ENCODE measurements at places on chromosomes 1 and 21.

DNA sequence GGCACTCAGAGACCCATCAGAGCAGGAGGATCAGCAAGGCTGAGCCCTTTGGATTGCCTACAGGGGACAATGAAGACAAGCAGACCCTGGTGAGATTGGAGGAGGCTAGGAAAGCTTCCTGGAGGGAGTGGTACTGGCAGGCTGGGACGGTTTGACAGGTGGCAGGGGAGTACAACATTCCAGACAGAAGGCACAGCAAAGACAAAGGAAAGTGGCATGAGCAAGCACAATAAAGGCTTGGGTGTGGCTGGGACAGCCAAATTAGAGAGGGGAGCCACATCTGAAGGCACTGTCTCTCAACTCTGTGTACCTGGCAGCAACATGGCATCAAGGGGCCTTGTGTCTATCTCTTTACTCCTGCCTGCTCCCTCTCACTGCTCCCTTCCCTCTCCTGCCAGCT is 38.2 kb downstream of the DMAP1 start:
- no peak for DNase-seq

GRCh38 chr1:151106894-151107293 is 36.3 kb downstream of the GABPB2 start:
- no peak for DNase-seq

- no peak for DNase-seq
Observed at GRCh38 chr1:10179406-10180091, 30.8 kb upstream of the KIF1B start.

GRCh38 chr1:206895837-206896242 is 1.4 kb upstream of the IL24 start:
- DNase-seq: peak; percentile 76

DNA sequence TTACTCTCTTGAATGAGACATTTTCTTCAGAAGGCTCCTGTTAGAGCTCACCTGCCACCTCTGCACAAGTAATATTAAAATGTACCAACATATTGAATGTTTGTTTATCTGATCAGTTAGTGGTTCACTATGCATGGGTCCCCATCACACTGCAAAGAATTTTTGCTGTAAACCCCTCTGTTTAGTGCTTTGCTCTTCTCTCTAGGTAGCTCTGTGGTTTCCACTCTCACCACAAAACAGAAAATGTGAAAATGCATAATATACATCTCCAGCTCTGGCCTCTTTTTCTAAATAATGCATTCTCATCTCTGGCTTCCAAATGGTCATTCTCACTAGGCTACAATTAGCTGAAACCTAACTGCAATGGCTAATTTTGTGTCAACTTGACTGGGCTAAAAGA is 176.7 kb downstream of the TRIM33 start:
- no peak for DNase-seq

GRCh38 chr1:64139877-64140276 is 63.5 kb upstream of the UBE2U start:
- DNase-seq: no peak

- DNase-seq: no peak
Observed at GRCh38 chr1:145912128-145912641, 2.3 kb upstream of the ITGA10 start.

DNA sequence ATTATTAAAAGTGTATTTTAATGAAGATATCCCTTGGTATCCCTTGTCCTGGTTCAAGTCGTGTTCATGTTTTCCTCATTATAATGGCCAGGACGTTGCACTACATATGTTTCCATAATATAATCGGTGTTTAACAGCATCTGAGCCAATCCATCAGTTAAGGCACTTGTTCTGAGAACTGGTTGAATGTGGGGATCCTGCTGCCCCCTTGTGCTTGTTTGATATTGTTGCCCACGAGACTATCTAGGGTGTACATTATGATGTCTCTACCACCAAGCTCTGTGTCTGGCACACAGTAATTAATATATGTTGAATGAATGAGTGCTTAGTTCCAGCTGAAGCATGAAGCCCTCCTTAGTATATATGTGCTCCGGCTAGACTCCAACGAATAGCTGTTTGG is 193.0 kb downstream of the CACNA1E start:
- DNase-seq: peak; percentile 4

DNA sequence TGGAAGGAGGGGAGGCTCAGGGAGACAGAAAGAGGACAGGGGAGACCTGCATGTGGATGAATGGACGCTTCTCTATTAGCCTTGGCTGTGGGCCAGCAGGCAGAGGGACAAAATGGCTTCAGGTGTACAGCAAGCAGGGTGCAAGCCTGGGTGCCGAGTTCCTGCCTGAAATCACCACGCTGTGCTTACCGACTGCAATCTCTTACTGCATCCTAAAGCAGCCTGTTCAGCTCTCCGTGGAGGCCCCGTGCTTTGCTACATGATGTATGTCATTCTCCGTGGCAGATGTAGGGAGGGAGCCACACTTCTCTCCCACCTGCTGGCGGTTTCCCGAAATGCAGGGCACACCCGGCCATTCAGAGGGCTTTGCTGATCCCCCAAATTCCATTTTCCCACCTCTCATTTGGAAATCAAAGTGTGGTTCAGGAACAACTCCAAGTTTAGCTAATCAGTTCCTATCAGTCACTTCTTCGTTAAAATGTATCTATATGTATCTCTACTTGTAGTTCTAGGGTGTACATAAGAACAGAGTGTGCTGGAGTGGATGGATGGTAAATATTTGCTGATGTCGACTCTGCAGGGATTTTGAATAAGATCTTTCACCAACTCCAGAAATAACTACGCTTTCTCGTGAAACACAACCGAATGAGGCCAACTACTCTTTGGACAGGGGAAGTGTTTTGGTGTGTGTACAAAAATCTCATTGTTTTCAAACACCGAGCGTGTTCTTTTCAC is 122.3 kb upstream of the BACE2 start:
- no peak for DNase-seq

- no peak for DNase-seq
Observed at GRCh38 chr1:93528412-93528811, 80.5 kb downstream of the FNBP1L start.

- DNase-seq: no peak
Observed at GRCh38 chr21:15722591-15723324, 7.0 kb upstream of the USP25 start.

GRCh38 chr21:30932686-30933085 is 51.3 kb upstream of the KRTAP11-1 start:
- no peak for DNase-seq

- DNase-seq: no peak
Observed at GRCh38 chr1:117001254-117001927, at the start of gene CD101. Gene CD101 (plus strand): TSS chr1:117001760. CDS start chr1:117001818, 58 bp downstream.

- DNase-seq: peak; percentile 34
Observed at GRCh38 chr1:60425528-60425927, 352.0 kb upstream of the C1orf87 start.

- no peak for DNase-seq
Observed at GRCh38 chr1:26724118-26724517, 28.3 kb downstream of the ARID1A start.

DNA sequence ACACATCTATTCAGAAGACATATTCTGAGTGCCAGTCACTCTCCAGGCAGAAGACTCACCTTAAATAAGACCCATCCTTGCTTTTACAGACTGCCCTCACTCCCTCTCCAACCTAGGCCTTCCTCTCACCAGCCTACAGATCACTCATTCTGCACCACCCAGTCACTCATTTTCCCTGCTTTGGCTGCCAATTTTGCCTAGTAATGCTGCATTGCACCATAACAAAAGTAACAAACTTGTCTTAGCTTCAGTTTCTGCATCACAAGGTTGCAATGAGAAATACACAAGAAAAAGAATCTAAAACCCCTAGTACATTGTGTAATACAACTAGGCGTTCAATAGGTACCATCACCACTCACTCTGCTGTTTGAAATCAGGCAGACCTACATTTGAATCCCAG is 292.4 kb downstream of the PLPP3 start:
- peak; percentile 47 for DNase-seq

GRCh38 chr1:158493054-158493453 is 21.0 kb downstream of the OR10R2 start:
- no peak for DNase-seq

GRCh38 chr1:150789396-150789795 is 18.7 kb downstream of the CTSK start:
- DNase-seq: no peak

Data from adipocyte (in vitro differentiated cells).